BJ (cell line): ENCODE measurements at places on chromosomes 3 and 15. TPM values are rescaled to one million over a fixed set of nuclear protein-coding genes. Genes with fewer than 3 reads are reported as not detected.

- no peak for DNase-seq
Observed at GRCh38 chr15:74830868-74831267, 4.4 kb downstream of the CPLX3 start.

GRCh38 chr15:80777137-80777536, 2.0 kb upstream of the CEMIP start:
- no peak for DNase-seq

DNA sequence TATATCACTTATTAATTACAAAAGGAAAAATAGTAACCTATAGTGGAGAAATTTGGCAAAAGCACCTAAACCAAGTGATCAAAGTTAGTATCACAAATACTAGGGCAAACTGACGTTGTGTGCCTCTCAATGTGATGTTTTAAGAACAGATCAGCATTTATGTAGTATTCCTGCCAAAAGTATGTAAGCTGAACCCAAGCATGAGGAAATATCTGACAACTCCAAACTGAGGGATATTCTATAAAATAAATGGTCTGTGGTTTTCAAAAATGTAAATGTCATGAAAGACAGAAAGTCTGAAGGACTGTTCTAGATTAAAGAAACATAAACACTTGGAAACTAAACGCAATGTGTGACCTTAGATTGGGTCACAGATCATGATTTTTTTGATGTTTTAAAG, 34.3 kb upstream of the PIK3CA start:
- no peak for DNase-seq

DNA sequence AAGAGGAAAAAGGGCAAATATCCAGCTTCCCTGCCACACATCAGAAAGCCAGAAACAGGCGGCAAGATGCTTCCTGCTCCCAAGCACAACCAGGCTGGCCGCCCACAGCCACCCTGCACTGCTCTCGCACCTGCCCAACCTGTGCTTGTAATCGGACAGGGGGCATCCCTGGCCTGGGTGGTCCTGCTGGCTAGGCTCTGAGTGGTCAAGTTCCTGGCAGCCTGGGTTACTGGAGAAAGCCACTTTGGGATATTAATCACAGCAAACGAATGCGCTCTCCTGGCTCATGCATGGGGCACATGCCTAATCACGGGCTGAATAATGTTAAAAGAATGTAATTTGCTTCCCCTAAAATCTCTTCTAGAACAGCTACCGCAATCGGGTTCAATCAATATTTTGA, 442.4 kb downstream of the MCTP2 start:
- DNase-seq = no peak

- no peak for DNase-seq
Observed at GRCh38 chr3:63477494-63478129, 174.9 kb upstream of the SNTN start.

The GOLGA6A gene
- polyA plus RNA-seq = not detected in 2 replicates

The KLHL40 gene
- polyA plus RNA-seq = not detected in 2 replicates

The CFAP92 gene
- polyA plus RNA-seq = not detected in 2 replicates

The BUB1B gene
- 12.8 and 16.6 TPM in 2 replicates for polyA plus RNA-seq
